Fibroblast of skin of back (primary cell): ENCODE measurements at places on chromosomes 5 and 9.

- peak; percentile 1 for DNase-seq
Measured at GRCh38 chr5:22889720-22890119, 36.6 kb upstream of the CDH12 start.

- no peak for DNase-seq
Measured at GRCh38 chr9:37005517-37006140, 28.4 kb downstream of the PAX5 start.

- no peak for DNase-seq
Measured at GRCh38 chr5:144451187-144451973, 280.7 kb downstream of the KCTD16 start.

- DNase-seq: peak; percentile 77
Measured at GRCh38 chr9:121393318-121393717, 23.3 kb upstream of the STOM start.

GRCh38 chr5:37039824-37040223 is 163.3 kb downstream of the NIPBL start:
- DNase-seq: no peak
